Common myeloid progenitor, CD34-positive (primary cell): ENCODE measurements at places on chromosomes 3 and 15.
A peak's percentile ranks its signal among the peaks of the same experiment; 100 is the strongest.

DNA sequence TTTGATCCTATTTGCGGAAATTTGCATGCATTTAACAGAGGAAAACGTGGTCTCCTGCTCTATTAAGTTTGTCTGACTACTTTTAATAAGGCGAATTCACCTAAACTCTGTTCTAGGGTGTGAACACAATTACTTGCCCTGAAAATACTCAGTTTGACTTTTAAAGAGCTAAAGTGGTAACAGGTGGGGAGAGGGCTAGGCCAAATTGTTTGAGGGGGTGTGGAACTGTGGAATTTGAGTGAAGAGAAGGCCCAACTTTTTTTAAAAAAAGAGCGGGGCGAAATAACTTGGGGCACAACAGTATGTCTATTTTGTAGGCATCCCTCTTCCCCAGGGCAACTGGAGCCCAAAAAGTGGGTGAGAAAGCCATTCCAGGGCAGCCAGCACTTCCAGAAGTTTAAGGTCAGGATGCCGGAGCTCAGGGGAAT is 580 bp upstream of the FXR1 start:
- no peak for DNase-seq

- DNase-seq, result no peak
These were observed 77.3 kb downstream of the RORA start for GRCh38 chr15:61151791-61152190.

GRCh38 chr15:66569461-66570137 is 3.8 kb upstream of the LCTL start:
- DNase-seq, result no peak

DNA sequence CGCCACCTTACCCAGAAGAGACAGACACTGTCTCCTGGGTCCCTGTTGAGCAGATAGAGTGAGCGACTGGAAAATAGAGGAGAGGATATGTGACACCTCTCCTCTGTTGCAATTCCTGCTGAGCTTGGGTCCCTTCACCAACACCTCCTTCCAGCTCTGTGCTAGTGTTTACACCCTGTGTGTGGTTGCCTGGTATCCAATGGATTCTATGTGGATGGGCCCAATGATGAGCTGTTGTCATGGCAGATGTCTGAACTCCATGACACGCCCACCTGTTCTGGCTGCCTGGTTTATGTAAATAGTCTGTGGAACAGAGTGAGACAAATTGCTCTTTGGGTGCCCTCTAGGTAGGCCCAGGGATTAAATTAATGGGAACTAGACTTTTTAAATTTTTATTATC is 23.7 kb downstream of the RBM5 start:
- no peak for DNase-seq

DNA sequence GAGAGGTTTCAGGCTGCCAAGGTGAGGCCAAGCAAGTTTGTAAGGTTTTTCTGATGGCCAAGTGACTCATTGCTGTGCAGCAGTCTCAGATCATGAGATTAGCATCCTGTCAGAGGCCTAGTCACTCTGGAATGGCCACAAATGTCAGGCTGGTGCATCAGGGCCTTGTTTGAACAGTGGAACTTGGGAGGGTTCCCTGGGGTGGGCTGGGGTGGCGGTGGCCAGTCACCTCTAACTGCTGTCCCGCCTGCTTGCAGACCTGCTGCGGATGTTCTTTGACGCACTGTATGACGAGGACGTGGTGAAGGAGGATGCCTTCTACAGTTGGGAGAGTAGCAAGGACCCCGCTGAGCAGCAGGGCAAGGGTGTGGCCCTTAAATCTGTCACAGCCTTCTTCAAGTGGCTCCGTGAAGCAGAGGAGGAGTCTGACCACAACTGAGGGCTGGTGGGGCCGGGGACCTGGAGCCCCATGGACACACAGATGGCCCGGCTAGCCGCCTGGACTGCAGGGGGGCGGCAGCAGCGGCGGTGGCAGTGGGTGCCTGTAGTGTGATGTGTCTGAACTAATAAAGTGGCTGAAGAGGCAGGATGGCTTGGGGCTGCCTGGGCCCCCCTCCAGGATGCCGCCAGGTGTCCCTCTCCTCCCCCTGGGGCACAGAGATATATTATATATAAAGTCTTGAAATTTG is 2.8 kb upstream of the FAM131A start:
- DNase-seq, result peak; percentile 67

DNA sequence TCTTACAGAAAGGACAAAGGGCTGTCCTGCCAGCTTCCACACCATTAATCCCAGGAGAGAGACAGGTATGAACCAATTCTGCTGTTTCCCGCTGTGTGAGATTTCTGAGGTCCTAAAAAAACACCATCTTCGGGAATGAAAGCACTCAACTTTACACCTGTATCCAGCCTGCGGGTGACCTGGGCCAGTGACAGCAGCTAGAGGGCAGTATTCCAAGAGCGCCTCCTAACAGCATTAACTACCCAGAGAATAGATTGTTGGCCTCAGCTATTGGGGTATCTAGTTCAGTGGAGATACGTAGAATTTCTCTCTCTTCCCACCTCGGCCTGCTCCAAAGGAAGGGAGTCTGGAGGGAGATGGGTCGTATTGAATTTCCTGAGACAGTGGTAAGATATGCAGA is 55.1 kb downstream of the WDR76 start:
- DNase-seq, result peak; percentile 13

DNA sequence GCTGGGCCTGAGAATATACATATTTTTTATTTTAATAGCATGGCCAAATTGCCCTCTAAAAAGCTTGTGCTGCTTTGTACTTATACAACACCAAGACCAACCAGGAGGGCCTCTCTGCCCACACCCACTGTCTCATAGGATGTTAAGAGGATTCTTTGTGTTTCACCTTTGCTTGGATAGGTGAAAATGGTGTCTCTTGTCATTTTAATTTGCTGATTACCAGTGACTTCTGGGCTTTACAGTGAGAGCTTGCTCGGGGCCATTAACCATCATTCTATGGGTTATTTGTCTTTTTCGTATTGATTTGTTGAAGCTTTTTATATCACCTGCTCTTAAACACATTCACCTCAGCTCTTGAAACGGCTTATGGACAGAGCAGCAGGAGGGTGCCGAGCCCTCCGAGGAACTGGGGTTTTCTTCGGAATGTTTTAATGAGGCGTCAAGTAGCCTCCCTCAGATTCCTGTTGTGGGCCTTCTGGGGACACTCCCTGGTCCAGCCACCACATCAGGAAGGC is 10.5 kb downstream of the PTH1R start:
- no peak for DNase-seq

- DNase-seq, result no peak
These were observed 143.9 kb downstream of the ZNF609 start for GRCh38 chr15:64604319-64604718.

DNA sequence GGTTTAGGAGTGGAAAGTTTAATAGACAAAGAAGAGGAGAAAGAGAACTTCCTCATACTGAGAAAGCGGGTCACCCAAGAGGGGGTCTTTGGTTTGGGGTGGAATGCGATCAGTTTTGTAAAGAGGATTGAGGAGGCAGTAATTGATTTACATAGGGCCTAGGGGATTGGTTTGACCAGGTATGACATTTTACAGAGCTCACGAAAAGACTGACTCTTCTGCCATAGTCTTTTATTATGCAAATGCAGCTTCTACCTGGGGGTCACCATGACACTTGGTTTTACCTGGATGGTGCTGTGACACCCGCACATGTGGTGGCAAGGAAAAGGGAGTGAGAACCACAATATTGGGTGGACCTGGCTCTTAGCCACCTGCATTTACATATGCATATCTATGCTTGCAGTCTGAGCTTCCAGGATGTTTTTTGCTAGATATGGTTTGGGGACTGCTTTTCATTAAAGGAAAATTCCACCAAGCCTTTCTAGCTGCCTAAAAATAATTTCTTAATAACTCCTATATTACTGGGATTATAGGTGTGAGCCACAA is 6.9 kb upstream of the NME9 start:
- no peak for DNase-seq
